Left renal cortex interstitium (tissue), 4 donors: ENCODE measurements at places on chromosomes 6 and 20. TPM values are rescaled to one million over a fixed set of nuclear protein-coding genes. Genes with fewer than 3 reads are reported as not detected.

DNA sequence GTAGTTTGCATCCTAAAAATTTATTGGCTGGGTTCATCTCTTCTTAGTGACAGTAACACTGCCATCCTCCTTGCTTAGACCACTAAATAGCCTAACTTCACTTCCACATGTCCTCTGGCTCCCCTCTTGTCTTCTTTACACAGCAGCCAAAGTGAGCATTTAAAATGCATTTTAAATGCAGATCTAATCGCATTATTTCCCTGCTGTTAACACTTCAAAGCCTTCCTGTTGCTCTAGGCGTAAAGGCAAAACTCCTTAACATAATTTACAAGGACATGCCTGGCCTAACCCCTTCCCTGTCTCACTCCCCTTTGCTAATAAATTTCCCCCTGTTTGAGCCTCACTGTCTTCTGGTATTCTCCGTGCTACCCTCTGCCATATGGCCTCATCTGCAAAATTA, 26.5 kb downstream of the NKAIN2 start:
- DNase-seq: no peak

DNA sequence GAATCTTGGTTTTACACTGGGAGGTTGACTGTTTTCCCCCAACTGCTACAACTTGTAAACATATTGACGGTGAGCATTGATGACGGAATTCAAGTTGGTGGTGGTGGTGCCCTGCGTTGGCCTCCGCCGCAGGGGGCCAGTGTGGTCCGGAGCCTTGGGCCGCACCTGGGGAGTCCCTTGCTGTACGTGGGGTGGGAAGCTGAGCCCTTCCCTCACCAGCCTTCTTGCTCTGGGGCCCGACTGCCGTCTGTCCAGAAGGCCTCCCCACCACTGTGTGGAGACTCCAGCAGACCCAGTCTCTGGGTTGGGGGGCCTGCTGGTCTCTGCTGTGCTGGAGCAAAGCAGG, 11.4 kb downstream of the GATA5 start:
- DNase-seq: no peak

- no peak for DNase-seq
Measured at GRCh38 chr6:6798448-6798860, 209.9 kb downstream of the LY86 start.

The BLOC1S5 gene
- polyA plus RNA-seq: 33.4 TPM

The FNDC1 gene
- 6.9 TPM for polyA plus RNA-seq

The CD40 gene
- polyA plus RNA-seq: 5.6 TPM

DNA sequence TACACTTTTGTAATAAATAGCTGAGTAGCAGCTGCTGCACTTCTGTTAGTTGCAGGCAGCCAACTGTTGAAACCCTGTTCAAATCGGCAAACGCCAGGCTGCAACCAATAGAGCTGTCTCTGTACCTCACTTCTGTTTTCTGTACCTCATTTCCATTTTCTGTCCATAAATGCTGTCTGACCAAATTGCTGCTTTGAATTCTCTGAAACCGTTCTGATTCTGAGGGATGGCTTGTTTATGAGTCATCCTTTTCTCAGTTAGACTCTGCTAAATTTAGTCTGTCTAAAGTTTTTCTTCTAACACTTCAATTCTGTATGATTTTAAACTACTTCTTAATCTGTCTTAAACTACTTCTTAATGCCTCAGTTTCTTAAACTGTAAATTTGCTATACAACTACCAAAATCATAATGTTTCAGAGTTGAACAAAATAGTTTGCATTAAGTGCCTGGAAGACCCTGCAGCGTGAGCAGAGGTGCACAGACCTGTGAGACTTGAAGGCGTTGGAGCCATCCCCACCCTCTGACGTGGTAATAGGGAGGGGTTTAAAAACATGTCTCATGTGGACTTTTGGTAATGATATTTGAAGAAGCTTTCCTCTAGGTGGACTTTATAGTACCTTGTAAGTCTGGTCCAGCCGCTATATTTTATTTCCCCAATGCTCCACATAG, 9.6 kb downstream of the BTNL2 start:
- no peak for DNase-seq

The NKAIN4 gene
- polyA plus RNA-seq: 42.2 TPM

- no peak for DNase-seq
Measured at GRCh38 chr20:34627458-34627857, 49.4 kb downstream of the PIGU start.

The SSTR4 gene
- polyA plus RNA-seq: 0.27 TPM

The PARD6B gene
- polyA plus RNA-seq: 23.7 TPM

The CYP39A1 gene
- polyA plus RNA-seq: 8.6 TPM

DNA sequence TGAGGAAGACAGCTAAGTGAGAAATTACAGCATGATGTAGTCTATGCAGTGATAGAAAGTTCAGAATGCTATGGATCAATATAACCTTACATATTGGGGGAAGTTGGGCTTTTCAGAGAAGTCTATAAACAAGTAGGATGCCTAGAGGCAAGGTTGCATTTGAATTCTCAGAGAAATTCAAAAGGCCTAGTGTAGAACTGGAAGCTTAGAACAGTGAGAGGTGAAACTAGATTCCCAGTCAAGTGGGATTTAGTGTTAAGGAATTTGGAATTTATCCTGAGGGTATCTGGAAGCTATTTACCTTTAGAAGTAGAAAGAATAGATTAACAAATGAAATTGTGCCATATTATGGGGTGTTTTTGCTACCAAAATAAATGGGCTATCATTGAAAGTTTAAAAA, 4.3 kb downstream of the CENPW start:
- DNase-seq: no peak

- no peak for DNase-seq
Measured at GRCh38 chr6:17202526-17202925, 78.6 kb upstream of the RBM24 start.

- DNase-seq: no peak
Measured at GRCh38 chr20:426566-426965, 18.5 kb downstream of the RBCK1 start.

DNA sequence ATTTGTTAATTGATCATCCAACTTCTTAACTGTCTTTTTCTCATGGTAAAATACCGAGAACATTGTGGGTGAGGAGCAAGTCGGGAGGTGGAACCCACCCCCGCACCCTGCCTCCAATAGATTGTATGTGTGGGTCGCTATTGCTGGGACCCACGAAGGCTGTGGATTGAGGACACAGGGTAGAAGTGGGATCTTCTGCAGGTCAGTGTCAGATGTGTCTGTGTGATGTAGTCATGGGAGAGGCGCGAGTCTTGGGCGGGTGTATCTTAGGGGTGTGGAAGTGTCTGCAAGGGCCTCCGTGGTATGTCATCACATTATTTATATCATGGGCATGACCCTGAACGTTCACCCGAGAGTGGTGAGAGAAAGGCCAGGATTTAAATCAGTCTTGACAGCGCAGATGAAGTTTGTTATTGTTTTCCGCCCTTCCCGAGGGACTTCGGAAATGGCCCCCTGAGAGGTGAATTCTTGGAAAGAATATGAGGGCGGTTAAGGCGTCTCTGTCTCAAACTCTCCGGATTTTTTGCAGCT, 472 bp upstream of the PAQR8 start:
- no peak for DNase-seq

DNA sequence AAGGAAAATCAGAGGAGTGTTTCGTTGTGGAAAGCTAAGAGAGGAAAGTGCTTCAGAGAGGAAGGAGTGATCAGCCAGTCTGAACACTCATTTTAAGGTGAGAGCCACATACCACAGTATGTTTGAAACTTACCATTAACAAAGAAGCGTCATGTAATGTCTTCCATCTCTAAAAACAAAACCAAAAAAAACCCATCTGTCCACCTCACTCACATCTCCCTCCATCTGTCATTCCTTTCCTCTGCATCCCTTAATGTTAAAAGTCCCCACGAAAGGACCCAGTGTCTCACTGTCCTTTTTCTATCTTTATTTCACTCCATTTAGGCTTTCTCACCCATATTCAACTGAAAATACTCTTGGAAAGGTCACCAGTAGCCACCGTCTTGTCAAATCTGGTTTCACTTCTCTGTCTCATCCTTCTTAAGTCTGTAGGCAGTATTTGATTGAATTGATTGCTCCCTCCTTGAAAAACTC, 59.4 kb upstream of the GNRH2 start:
- no peak for DNase-seq

- DNase-seq: no peak
Measured at GRCh38 chr6:13038315-13038714, 290.0 kb downstream of the TBC1D7 start.

The RSPH4A gene
- polyA plus RNA-seq: 2.5 TPM

DNA sequence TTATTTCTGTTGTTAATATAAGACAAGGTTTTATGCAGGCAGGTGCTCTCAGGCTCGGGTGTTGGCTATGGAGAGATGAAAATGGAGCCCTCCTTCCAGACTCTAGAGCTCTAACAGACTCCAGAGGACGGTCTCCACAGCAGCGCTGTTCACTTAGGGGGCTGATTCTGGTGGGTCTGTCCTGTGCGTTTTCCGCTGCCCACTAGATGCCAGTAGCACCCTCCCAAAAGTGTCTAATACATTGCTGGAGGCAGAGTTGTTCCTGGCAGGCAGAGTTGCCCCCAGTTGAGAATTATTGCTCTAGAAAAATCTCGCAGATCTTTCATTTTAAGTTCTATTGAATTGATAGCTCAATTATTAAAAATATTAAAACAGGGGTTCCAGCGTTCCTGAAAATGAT, 109.9 kb downstream of the MAP3K4 start:
- DNase-seq: no peak

The WTAP gene
- 140 TPM for polyA plus RNA-seq

GRCh38 chr6:62737792-62738191, 451.8 kb upstream of the KHDRBS2 start:
- no peak for DNase-seq

GRCh38 chr6:112243861-112244827, 10.2 kb downstream of the LAMA4 start:
- no peak for DNase-seq

DNA sequence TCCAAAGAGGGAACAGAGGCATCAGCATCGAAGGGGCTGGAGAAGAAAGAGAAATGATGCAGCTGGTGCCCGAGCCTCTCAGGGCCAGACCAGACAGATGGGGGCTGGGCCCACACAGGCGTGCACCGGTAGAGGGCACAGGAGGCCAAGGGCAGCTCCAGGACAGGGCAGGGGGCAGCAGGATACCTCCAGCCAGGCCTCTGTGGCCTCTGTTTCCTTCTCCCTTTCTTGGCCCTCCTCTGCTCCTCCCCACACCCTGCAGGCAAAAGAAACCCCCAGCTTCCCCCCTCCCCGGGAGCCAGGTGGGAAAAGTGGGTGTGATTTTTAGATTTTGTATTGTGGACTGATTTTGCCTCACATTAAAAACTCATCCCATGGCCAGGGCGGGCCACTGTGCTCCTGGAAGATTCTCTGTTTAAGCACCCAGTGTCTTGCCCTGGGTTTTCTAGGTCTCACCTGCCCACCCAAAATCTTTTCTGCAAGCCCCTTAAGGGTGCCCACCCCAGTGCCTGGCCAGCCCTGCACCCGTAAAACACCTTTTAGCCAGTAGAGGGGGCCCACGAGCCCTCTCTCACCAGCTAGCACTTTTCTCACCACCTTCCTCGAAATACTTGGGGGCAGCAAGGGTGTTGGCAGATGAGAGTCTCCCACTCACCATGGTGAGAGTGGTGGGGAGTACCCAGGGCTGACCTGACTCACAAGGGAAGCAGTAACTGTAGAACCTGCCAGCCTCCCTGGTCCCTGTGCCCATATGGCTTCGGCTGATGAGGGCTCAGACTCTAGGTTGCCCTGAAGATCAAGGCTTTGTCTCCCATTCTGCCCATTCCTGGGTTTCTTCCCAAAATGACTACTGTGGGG, 35.7 kb upstream of the ID1 start:
- no peak for DNase-seq

GRCh38 chr6:152984513-152984872, 1.7 kb upstream of the FBXO5 start:
- no peak for DNase-seq

The RAMACL gene
- 0.27 TPM for polyA plus RNA-seq

The OR10C1 gene
- not detected for polyA plus RNA-seq

- DNase-seq: no peak
Measured at GRCh38 chr6:27280064-27280539, 32.0 kb downstream of the POM121L2 start.

The SNPH gene
- 3.6 TPM for polyA plus RNA-seq

GRCh38 chr20:38897267-38897666, 28.9 kb upstream of the FAM83D start:
- no peak for DNase-seq

DNA sequence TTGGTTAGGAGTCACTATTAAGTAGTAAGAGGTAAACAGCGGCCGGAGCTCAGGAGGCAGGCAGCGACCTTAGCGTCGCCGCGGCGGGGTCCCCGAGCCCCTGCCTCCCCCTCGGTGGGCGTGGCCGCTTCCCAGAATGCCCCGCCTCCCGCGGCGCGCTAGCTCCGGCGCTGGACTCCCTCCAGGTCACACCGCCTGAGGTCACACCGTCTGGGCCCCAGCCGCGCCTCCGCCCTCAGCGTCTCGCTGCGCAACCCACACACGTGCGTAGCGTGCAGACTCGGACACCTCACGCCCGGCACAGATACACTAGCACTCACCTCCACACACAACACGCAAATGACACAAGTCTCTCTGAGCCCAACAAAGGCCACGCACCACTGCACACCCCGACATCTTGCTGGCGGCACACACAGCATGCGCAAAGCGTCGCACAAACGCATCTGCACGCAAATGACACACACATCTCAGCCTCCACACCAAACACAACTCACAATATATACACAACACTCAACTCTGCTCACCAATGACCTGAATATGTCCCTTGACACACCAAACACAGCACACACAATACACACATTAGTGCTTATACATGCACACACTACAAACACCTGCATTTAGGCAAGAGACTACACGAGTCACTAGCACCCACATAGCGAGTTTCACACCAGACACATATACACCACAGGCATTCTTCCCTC, 17.6 kb upstream of the CDKN1A start:
- no peak for DNase-seq

The HLA-DRA gene
- polyA plus RNA-seq: 119 TPM

DNA sequence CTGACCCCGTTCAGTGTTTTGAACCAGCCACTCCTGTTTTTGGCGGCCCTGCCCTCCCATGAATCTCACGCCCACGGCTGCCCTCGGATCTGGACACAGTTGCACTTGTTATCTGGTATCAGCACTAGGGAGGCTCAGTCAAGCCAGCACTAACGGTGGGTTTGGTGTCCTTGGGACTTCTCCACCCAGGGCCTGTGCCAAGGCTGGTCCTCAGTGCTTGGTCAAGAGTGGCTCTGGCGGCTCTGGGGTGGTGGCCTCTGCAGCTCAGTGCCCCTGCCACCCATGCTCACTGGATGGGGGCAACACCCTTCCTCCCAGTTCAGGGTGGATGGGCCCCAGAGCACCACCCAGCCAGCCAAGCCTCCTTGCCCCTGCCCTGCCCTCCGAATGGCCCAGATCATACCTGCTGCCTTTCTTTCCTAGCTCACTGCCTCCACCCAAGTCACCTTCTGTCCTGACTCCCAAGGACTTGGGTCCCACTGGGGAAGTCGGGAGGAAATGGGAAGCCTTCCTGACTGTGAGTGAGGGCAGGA, 54.7 kb downstream of the SSR1 start:
- DNase-seq: no peak
